Testis (tissue), 5 donors: ENCODE measurements at places on chromosomes 1 and 21. TPM values are rescaled to one million over a fixed set of nuclear protein-coding genes. Genes with fewer than 3 reads are reported as not detected.

DNA sequence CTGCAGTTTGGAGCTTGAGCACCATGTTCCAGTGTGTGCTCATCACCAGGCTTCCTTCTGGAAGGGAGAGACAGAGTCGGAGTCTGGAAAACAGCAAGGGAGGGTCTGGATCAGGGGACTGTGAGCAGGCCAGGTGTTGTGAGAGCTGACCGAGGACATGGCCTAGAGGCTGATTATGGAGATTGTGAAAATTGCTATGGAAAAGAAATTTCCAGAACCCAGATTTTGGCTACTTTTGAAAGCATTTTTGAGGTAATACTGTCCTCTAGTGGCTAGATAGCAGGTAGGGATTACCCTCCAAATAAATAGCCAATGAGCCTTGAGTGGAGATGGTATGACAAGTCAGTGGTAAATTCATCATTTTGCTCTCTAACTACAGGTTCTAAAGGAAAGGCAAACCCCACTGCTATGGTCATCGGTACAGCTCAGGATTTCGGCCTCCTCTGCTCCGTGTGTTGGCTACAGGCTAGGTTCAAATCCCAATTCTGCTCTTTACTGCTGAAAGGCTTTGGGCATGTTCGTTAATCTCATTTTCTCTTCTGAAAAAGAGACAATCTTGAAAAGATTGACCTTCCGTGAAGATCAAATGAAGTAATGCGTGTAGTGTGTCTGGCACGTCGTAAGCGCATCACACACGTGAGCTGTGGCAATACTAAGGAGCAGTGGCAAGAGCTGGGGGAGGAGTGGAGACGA is 1.0 kb upstream of the HAO2 start:
- DNase-seq: no peak

- peak; percentile 36 for DNase-seq
Measured at GRCh38 chr1:245894843-245895242, 612.2 kb downstream of the SMYD3 start.

DNA sequence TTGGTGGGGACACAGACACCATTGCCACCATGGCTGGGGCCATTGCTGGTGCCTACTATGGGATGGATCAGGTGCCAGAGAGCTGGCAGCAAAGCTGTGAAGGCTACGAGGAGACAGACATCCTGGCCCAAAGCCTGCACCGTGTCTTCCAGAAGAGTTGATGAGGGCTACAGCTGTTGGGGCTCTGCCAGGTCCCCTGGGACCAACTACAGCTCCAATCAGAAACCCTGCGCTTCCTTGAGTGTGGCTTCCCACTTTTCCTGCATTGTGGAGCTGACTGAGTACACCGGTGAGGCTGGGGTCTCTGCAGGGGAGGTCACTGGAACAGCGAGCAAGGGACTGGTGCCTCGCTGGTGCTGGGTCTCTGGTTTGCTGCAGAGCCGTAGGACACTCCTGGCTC is 4.5 kb downstream of the ADPRS start:
- no peak for DNase-seq

DNA sequence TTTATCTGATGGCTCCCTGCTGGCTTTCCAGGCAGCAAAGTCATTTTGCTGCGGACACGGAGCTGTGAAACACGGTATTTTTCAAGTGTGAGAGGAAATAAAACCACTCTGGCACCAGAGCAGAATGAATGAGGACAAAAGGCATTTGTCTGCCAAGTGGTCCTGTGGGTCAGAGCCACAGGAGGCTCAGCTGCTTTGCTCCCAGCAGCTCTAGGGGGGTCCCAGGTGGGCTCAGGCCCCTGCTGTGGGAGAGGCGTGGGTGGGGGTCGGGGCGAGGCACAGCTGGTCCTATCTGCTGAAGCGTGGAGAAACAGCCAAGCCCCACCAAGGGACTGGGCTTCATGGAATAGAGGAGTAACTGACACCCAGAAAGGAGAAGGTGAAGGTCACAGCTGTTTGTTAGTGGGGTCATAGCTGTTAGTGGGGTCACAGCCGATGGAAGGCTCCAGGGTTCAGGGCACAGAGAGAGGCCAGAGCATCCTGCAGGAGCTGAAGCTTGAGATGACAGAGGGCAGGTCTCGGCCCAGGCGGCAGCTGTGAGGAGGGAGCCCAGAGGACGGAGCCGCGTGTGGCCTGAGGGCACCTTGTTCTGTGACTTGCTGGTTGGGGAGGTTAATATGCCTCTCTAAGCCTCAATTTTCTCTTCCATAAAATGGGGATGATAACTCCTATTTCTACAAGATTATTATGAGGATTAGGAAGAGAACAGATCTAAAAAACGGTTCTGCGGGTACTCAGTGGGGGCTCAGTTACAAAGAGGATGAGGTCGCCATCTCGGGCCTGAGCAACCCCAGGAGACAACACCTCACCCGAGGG is 7.1 kb downstream of the KIF17 start:
- no peak for DNase-seq

- no peak for DNase-seq
Measured at GRCh38 chr1:70818401-70818800, 229.2 kb downstream of the PTGER3 start.

GRCh38 chr1:217769768-217770167 is 138.6 kb downstream of the SPATA17 start:
- DNase-seq: no peak

DNA sequence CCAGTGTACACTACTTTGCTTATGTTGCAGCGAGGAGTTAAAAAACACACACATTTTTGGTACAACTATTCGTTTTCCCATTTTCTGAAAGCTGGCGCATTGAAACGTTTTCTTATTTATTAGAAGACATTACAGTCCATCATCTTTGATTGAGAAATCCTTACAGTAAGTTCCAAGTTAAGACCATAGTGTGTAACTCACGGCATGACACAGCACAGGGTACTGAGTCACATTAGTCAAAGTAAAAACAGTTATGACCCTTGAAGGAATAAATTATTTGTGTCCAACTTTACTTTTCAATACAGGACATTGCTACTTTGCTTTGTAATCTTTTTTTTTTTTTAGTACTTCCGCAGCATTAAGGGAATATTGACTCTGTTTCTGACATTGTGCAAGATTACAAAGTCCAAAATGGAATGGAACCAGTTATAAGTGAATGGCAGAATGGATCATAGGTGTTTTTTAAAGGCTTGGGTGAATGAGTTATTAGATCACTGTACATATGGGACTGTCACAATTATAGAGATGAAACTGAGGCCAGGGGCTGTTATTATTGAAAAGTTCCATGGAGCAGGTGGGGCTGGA is 11.7 kb downstream of the PTGFRN start:
- no peak for DNase-seq

DNA sequence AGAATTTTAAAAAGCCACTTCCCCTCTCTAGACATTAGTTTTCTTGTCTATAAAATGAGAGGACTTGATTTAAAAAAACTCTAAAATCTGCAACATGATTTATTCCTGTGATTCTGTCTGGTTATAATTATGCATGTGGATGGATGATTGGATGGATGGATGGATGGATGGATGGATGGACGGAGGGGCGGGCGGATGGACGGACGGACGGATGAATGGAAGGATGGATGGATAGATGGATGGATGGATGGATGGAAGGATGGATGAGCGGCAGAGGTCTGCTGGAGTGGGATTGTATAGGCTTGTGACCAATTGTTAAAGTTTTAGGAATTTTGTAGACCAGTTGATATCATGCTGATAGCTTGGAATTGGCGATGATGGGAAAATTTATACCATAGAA is 135.2 kb upstream of the TIAM1 start:
- DNase-seq: no peak

GRCh38 chr1:156500793-156501506 is 375 bp upstream of the MEF2D start:
- peak; percentile 95 for DNase-seq

GRCh38 chr1:53485478-53486394 is 26.5 kb downstream of the DMRTB1 start:
- peak; percentile 88 for DNase-seq

GRCh38 chr1:46284597-46285564 is 18.5 kb downstream of the LRRC41 start:
- DNase-seq: no peak

CRNN gene
- total RNA-seq: 0.43 TPM

CD2 gene
- total RNA-seq: 1.4 TPM

WNT4 gene
- 0.55 TPM for total RNA-seq
